Activated T-cell treated with anti-CD3 and anti-CD28 coated beads, Interleukin-2, amount 50 U/mL, for 4 hours (primary cell): ENCODE measurements at places on chromosomes 4 and X. TPM values are rescaled to one million over a fixed set of nuclear protein-coding genes. Genes with fewer than 3 reads are reported as not detected.

- no peak for DNase-seq
Measured at GRCh38 chr4:53717064-53717549, 125.8 kb upstream of the LNX1 start.

Gene RBM41
- total RNA-seq: 10.6 TPM

DNA sequence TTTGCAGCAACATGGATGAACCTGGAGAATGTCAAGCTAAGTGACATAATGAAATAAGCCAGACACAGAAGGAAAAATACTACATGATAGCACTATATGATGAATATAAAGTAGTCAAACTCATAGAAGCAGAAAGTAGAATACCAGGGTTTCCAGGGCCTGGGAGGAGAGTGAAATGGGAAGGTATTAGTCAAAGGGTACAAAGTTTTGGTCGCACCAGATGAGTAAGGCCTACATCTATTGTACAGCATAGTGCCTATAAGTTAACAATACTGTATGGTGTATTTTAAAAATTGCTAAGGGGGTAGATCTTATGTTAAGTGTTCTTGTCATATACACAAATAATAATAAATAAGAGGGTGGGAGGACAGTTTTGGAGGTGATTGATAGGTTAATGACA, 41.5 kb downstream of the ENOX2 start:
- DNase-seq: no peak

Gene PLAC8
- total RNA-seq: 14.3 TPM

Gene FMR1NB
- total RNA-seq: not detected

DNA sequence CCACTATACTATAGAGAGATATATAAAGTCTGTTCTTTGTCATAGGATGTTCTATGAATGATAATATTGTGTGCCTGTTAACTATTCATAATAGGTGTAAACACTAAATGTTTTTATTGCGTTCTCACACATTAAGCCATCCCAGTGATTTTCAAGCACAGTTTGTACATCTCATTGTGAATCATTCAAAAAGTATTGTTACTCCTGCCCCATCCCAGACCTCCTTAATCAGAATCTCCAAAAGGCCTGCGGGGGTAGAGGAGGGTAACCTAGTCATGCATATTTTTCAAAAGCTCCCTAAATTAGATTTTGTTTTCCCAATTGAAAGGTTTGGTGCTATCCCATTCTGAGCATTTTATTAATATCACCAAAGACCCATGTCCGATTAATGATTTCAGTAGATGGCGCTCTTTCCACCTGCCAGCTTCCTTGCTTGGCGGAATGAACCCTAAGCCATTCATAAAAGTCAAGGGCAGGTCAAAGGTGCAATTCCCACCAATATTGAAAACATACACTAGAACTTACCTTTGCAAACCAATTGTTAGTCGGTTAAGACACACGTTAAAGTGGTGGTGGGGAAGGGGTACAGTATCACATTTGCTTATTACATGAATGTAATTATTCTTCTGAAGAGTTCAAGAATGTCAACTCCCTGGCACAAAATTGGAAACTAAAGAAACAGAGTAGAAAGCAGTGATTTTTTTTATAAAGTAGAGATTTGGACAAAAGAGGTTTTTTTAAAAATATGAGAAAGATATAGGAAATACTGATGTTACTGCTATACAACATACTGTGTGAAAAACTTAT, 5.8 kb upstream of the TET2 start:
- DNase-seq: peak; percentile 18

DNA sequence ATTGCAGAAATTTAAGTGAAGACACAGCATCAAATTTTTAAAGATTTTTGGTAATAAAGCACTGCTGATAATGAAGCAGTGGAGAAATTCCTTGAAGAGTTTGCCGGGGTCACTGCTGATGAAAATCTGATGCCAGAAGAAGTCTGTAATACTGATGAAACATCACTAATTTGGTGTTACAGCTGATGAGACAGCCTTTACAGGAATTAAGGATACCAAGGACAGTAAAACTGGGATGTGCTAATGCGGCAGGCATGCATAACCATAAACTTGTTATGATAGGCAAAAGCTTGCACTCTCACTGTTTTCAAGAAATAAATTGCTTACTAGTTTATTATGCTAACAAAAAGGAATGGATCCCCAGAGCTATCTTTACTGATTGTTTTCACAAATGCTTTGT, 52.9 kb upstream of the VEGFC start:
- no peak for DNase-seq
